ENCODE measurements at places on chromosomes 4 and X. TPM values are rescaled to one million over a fixed set of nuclear protein-coding genes. Genes with fewer than 3 reads are reported as not detected.

GAGE12J gene
- total RNA-seq: not detected

SH3RF1 gene
- total RNA-seq: 5.9 TPM

ARHGAP4 gene
- 5.1 TPM for total RNA-seq

TRO gene
- 25.6 TPM for total RNA-seq

DNA sequence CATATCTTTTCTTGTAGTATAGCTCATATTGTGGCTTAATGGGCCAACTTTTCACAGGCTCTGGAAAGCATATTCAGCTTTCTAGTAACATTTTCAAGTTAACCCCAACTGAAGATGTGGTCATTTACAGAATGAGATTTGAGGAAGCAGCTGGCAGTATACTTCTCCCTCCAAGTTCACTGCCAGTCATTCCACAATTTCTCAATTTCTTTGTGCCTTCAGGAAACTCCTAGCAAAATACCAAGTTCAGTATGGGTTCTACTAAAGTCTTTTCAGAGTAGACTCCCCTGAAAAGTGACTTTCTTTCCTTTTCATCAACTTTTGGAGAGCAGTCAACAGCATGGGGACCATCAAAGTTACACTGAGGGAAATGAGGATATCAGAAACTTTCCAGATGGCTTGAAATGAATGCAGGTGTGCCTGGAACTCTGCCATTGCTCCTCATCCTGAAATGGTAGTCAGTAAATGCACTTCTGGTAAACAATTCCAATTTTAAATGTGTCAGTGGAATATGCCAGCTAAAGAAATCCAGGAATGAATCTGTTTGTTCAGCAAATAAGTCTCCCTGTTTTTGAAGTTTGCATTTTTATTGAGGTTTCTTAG lies 81.5 kb upstream of the TEX13D start:
- no peak for DNase-seq

DNA sequence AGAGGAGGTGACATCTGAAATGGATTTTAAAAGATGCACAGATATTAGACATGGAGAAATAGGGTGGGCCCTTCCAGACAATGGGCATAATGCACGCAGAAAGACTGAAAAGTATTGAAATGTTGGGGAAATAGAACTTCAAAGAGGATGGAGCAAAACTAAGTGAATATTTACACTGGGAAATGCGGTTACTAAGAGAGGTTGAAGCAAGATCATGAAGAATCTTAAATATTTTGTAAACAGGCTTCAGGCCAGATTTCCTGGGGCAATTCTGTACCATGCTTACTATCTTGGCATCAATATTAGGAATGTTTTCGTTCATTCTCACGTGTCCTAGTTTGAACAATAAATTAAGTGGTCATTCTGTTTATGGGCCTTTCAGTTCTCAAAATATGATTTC lies 216.3 kb downstream of the ADAMTS3 start:
- no peak for DNase-seq

- no peak for DNase-seq
Measured at GRCh38 chr4:56627985-56628384, 53.1 kb downstream of the HOPX start.

- no peak for DNase-seq
Measured at GRCh38 chr4:105002278-105002677, 144.4 kb upstream of the TET2 start.

GRCh38 chrX:24925430-24925829 lies 90.3 kb downstream of the ARX start:
- DNase-seq: no peak

DNA sequence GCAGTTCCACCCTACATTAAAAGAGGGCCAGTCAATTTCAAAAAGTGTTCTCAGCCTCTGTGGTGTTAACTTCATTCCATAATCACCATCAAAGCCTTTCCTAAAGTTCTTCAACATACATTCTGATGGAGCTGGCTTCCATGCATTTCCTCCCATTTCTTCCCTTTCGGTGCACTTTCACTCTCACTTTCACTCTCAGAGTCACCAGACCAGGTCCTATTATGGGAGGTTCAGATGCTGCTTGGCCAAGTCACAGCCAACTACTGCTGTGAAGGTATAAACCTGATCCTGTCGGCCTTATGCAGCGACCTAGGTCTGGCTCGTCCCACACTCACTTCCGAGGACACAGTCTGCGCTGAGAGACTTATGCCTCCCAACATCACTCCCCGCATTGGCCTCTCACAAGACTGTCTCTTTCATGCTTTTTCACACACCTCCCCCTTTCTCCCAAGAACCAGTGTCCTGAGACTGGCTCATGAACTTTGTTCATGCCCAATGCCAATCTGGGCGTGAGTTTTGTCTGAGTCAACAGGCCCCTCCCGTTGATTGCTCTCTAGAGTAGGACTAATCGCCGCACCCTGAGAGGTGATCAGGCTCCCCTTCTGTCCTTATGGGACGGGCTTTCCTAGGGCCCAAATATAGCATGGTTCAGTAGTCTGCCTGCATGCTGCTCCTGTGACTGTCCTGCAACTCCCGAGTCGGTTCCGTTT lies 60.8 kb upstream of the XAGE1B start:
- DNase-seq: no peak

- no peak for DNase-seq
Measured at GRCh38 chr4:149072384-149072783, 630.2 kb upstream of the NR3C2 start.

- DNase-seq: no peak
Measured at GRCh38 chr4:183758061-183758757, 99.1 kb downstream of the TRAPPC11 start.

GRCh38 chrX:108165383-108166111 lies 74.0 kb downstream of the ATG4A start:
- DNase-seq: peak; percentile 31

DNA sequence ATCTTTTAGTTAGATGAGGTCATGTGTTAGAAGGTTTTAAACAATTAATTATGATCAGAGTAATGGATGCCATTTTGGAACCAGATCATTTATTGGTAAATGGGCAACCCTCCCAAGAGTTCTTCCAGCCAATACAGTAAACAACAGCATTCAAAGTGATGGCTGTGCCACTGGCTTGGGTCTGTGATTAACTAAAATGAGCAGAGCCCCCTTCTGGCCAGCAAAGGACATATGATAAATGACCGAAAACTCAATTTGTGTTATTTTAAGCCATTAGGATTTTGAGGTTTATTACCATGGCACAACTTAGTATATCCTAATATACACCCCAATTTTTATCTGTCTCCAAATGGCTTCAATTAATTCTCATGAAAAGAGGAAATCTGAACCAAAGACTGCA lies 90.8 kb upstream of the NPFFR2 start:
- DNase-seq: no peak

- no peak for DNase-seq
Measured at GRCh38 chr4:62709618-62710252, 1509.6 kb downstream of the ADGRL3 start.

All from uterus (tissue), 4 donors.